Thyroid gland (tissue), 4 donors: ENCODE measurements at places on chromosomes 16 and 17. TPM values are rescaled to one million over a fixed set of nuclear protein-coding genes. Genes with fewer than 3 reads are reported as not detected.

DNA sequence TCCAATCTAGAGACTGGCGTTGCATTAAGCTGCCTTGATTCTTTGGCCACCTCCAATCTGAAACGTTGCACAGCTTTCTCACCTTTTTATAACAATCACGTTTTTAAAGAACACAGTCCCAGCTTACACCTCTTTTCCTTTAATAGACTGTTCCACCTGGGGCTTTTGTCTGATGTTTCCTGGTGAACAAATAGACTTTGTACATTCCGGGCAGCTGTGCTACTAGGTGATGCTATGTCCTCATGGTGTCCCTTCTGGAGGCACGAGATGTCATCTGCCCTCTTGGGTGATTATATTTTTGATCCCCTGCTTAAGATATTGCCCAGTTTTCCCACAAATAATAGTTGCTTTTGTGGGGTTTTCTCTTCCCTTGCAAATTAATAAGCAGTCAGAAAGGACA is 225.5 kb downstream of the SOX9 start:
- no peak overlapping the region for H3K4me3 ChIP-seq
- H3K27me3 ChIP-seq = no peaks in the 10 kb centered on the region

Gene OR1F1
- not detected for total RNA-seq

Gene ATF7IP2
- total RNA-seq = 15.5 TPM

Gene ABCC12
- total RNA-seq = 0.13 TPM

Gene MED1
- total RNA-seq = 29.6 TPM
